ENCODE measurements at places on chromosomes 6 and 20.

- no peak for DNase-seq
These were observed 4.5 kb upstream of the TNFAIP3 start for GRCh38 chr6:137862419-137863090.

DNA sequence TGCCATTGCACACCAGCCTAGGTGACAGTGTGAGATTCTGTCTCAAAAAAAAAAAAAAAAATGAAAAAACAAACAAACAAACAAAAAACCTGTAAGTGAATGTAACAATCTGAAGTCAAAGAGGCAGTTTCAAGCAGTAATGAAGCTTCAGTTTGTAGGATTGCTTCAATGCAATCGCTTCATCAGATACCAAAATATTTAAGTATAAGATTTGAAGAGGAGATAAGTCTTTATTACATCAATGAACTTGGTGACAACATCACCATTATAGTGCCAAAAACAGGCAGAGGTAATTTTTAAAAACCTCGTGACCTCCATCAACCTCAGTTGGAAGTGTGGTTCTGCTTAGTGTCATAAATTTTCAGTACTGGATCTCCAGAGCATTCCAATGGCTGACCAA is 74.7 kb downstream of the MYLK4 start:
- no peak for DNase-seq

DNA sequence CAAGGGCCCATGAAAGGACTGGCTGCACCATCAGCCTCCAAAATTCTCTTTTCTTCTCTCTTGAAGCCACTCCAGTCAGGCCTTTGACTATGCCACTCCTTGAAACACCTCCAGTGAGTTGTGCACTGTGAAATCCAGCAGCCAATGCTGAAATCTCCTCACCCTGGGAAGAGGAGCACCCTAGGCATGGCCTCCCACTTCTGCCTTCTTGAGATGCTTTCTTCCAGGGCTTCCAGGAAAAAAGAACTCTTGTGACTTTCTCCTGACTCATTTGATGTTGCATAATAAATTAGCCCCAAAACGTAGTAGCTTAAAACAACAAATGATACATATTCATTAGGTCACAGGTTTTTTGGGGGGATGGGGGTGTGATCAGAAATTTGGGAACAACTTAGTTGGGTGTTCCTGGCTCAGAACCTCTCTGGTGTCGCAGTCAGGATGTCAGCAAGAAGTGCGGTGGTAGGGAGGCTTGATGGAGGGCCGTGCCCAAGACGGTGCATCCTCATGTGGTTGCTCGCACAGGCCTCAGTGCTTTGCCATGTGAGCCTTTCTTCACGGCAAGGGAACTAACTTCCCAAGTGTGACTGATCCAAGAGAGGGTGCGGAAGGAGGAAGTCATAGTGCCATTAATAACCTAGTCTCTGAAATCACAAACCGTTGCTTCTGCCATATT is 12.1 kb downstream of the NCR2 start:
- no peak for DNase-seq

DNA sequence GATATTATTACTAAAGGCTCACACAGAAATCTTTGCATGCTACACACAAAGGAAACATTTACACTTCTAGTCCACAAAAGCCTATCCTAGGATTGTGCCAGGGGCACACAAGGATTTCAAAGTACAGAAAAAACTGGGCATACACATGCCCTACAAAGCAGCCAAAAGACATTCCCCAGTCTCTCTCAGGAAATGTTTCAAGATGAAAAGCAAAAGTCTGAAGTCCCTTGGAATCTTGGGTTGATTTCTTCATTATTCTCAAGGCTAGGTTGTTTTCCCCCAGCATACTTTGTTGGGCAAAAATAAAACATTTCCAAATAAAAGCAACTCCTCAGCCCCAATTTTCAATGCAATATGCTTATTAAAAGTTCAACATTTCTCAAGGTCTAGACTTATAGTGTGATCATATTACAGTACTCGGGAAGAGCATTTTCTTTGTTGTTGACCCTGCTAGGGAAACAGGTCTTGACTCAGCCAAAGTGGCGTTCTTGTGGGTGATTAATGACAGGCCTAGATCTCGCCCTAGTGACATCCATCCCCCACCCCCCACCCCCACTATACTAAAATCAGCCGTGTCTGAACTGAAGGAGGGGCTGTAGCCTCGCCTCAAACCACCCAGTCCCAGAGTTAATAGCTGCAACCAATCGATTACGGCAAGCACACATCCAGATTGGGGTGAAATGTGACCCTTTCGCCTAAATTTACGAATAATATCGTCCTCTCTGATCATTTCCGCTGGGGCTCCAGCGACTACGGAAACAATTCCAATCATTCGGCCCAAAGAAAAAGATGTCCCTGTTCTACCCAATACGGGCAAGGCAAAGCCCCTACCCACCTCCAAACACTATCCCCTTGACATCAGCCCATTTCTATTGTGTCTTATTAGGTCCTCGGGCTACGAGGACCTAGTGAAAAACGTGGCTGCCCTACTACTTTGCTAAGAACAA is 1.4 kb downstream of the AKIRIN2 start:
- DNase-seq: no peak
